ENCODE measurements at places on chromosomes 13 and 19.

DNA sequence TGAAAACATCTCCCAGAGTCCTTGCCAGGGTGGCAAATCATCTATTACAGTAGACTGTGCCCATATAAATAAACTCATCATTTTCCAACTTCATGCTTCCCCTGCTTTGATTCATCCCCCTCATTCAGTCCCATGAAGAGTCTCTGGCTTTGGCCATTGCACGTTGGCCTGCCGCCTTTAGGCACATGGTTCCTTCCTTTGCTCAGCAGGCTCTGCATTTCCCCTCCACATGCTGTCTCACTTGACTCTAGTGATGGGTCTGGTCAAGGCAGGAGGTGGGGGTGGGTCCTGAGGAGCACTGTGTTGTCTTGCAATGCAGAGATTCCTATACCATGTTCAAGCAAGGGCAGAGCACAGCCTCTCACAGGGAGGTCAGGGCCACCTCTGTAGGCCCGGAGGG, 48.8 kb upstream of the ARGLU1 start:
- DNase-seq: no peak

GRCh38 chr13:104530741-104531140, 1464.5 kb upstream of the SLC10A2 start:
- DNase-seq: no peak

GRCh38 chr13:29109987-29110386, 289.8 kb downstream of the MTUS2 start:
- no peak for DNase-seq

- no peak for DNase-seq
Measured at GRCh38 chr13:87234981-87235380, 436.2 kb upstream of the SLITRK5 start.

DNA sequence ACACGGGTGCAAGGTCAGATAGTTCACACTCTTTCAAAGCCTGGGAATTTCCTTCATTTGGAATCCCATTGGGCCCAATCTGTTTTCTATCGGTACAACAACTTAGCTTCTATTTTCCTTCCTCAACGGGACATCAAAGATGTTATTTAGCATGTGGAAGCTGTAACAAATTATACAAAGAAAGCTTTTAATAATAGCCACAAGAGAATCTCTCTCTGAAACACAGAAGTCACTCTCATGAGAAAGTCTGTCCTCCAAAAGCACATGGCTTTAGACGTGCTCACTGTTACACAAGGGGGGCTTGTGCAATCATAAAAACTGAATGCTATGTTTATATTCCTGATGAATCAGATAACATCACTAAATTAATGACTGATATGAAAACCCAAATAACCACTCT, 28.9 kb upstream of the CYSLTR2 start:
- no peak for DNase-seq

DNA sequence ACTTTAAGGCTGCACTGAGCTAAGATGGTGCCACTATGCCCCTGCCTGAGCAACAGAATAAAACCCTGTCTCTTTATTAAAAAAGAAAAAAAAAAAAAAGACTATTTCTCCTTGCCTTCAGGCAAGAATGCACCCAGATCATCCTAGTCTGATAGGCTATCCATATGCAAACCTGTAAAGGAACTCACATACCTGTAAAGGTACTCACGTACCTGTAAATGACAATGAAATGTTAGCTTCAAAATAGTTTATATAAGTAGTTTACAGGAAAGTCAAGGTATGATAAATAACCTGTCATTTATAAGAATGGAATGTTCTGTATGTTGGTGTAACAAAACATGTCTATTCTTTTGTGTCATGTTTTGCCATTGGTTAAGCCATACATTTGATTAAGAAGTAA, 86.3 kb downstream of the PIBF1 start:
- DNase-seq: no peak

DNA sequence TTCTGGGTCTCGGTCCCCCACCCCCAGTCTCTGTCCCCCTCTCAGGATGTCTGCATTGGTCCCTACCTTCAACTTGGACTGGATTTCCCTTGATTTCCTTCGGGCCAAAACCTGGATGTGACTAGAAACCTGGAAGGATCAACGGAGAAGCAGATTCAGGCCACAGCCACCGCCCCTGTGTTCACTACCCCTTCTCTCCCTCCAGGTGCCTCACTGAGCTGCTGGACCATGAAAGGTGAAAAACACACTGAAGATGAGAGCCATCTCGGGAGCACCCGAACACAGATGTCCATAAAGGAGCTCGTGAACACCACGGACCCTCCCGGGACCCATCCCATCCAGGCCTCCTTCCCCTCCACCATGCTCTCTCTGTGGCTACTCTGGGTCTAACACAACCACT, 5.0 kb downstream of the TEAD2 start:
- no peak for DNase-seq

GRCh38 chr19:29089315-29089870, 123.6 kb downstream of the UQCRFS1 start:
- DNase-seq: no peak

DNA sequence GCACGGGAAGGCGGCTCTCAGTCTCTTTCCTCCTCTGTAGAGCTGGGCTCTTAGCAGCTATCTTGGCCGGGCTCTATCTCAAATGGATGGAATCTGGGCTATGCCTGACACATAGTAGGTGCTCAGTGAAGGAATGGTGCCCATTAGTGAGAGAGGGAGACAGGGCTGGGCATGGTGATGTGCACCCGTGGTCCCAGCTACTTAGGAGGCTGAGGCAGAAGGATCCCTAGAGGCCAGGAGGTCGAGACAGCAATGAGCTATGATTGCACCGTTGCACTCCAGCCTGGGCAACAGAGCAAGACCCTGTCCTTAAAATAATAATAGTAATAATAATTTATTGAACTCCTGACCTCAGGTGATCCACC, 14.7 kb downstream of the KLF2 start:
- DNase-seq: no peak

DNA sequence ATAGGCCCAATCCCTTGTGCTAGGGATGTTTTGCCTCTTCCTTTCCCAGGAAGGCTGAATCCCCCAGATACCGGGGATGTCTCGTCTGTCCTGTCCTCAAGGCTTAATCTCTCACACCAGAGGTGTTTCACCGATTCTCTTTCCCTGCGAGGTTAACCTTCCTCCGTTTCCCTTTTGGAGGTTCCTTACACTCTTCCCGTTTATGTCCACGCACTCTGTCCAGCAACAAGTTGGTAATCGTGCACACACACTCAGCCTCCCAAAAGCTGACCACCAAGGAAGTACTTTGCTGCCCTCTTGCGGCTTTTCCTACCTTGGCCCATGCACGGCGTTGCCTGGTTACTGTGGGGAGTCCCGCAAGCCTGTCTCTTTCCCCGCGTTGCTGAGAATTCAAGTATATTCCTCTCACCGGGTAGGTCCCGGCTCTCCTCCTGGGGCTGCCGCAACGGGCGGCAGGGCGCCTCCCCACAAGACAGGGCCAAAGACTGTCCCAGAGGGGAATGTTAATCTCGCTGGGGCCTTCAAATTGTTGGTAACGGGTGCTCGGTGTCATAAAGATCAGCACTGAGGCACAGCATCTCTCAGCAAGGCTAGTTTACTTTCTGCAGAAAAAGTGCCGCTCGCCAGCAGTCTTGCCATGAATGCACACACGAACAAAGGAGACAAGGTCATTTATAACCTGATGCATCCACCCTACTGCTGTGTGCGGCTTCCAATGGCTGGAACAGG, 36.7 kb upstream of the CD177 start:
- no peak for DNase-seq

DNA sequence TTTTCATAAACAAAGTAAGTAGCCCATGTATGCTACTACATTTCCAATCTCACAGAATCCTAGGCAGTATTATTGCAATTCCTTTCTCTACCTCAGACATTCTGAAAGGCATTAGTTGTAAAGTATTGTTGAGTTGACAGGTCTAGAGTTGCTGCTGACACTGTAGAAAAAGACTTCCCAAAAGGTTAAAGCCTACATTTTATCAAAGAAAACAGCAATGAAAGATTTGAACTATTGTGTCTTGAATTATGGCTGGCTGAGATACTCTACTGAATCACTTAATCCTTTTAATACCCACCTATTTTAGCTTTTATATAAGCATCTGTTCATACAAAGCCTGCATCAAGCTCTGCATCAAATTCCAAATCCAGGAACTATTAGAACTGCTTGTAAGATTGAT, 1082.0 kb downstream of the OLFM4 start:
- DNase-seq: no peak

Data from central memory CD4-positive, alpha-beta T cell (primary cell).